ENCODE measurements at places on chromosomes 6 and 20. TPM values are rescaled to one million over a fixed set of nuclear protein-coding genes. Genes with fewer than 3 reads are reported as not detected.
A peak's percentile ranks its signal among the peaks of the same experiment; 100 is the strongest.

DNA sequence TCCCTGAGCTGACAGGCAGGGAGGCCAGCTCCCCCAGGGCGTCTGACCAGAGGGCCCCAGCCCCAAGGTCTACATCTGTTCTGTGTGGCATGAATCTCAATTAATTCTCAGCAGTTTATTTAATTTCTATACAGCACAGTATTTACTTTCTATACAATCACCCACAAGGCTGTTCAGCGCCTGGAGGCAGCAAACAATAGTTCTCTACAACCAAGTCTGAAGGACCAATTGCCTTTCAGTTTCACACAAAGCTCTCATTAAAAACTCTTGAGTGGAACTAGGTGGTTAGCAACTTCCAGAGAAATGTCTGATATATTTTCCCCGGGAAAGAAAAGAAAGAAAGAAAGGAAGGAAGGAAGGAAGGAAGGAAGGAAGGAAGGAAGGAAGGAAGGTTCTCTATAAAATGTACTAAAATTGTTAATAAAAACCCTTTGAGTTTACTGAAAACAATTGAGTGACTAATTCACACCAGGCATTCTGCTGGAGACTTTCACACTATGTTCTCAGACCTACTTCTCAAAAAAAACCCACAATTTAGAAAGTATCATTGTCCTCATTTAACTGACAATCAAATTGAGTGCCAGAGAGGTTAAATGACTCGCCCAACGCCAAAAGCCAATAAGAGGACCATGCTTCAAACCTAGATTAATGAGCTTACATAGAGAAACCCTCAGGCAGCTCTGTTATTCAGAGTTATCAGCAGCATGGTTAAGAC, 62.5 kb downstream of the METTL24 start:
- no peak overlapping the region for H3K27ac ChIP-seq
- no peak for DNase-seq
- H3K4me1 ChIP-seq = peaks cover 5% of the 10 kb centered on the region

DNA sequence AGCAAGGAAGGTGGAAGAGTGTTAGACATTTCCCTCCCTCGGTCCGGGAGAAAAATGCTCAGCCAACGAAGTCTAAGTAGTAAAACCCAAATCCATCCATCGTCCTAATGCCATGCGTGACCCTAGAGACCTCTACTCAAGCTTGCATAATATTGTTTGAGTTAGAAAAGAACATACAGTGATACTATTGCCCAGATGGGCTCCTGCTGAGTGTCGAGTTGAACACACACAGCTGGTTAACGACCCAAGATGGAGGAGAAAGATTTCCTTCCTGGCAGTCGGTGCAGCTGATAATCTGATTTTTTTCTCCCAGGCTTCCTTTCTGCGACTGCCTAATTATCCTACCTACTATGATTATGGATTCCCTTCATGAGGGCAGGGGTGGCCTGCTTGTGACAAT, 164.4 kb upstream of the KCNG1 start:
- H3K4me3 ChIP-seq = no peak overlapping the region
- H3K36me3 ChIP-seq = no peaks in the 10 kb centered on the region
- H3K27ac ChIP-seq = no peak overlapping the region
- no peaks in the 10 kb centered on the region for H3K4me1 ChIP-seq
- DNase-seq = no peak
- no peaks in the 10 kb centered on the region for H3K27me3 ChIP-seq

- H3K4me3 ChIP-seq = no peak overlapping the region
- no peak overlapping the region for H3K27ac ChIP-seq
- H3K27me3 ChIP-seq = no peaks in the 10 kb centered on the region
- H3K36me3 ChIP-seq = no peaks in the 10 kb centered on the region
- peaks cover 7% of the 10 kb centered on the region for H3K4me1 ChIP-seq
Measured at GRCh38 chr6:34544776-34545471, 11.2 kb downstream of the SPDEF start.

GRCh38 chr6:45310118-45310788, 17.9 kb upstream of the RUNX2 start:
- H3K27ac ChIP-seq = no peak overlapping the region
- no peaks in the 10 kb centered on the region for H3K27me3 ChIP-seq
- no peaks in the 10 kb centered on the region for H3K36me3 ChIP-seq
- no peak overlapping the region for H3K4me3 ChIP-seq

GRCh38 chr20:3239026-3239866, at the start of gene SLC4A11:
TSS of gene SLC4A11 (minus strand) at chr20:3239190. CDS start at chr20:3239137, 53 bp downstream.
- no peak within 1 kb of the TSS for H3K27ac ChIP-seq
- peak; percentile 62 for DNase-seq
- peak within 1 kb of the TSS; percentile 94 for H3K4me3 ChIP-seq
- H3K27me3 ChIP-seq = peaks cover 53% of the 10 kb centered on the region
- H3K36me3 ChIP-seq = no peaks in the 10 kb centered on the region
- H3K4me1 ChIP-seq = no peaks in the 10 kb centered on the region

DNA sequence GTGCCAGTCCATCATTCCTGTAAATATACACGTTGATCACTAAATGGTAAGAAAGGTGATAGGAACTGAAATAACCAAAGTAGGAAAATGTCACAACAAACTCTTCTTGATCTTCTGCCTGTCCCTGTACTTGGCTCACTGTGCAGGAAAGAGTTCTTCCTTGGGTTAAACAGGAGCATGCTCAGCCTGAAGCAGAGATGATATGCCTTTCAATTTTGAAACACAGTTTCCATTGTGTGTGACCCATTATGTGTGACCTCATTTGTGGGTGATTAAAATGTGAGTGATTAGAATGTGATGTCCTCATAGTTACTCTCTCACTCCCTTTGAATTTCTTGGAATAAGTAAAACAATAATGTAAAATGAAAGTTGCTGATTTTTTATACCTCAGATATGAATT, 427.2 kb upstream of the AGPAT4 start:
- no peak overlapping the region for H3K4me3 ChIP-seq
- DNase-seq = no peak
- H3K36me3 ChIP-seq = no peaks in the 10 kb centered on the region

GRCh38 chr6:99013661-99014060, 65.9 kb upstream of the FBXL4 start:
- no peaks in the 10 kb centered on the region for H3K27me3 ChIP-seq
- no peaks in the 10 kb centered on the region for H3K4me1 ChIP-seq
- no peak overlapping the region for H3K27ac ChIP-seq
- no peak for DNase-seq
- H3K4me3 ChIP-seq = no peak overlapping the region
- H3K36me3 ChIP-seq = no peaks in the 10 kb centered on the region

GRCh38 chr6:50217841-50218240, 168.1 kb upstream of the DEFB112 start:
- H3K27me3 ChIP-seq = no peaks in the 10 kb centered on the region
- no peaks in the 10 kb centered on the region for H3K36me3 ChIP-seq
- no peak overlapping the region for H3K4me3 ChIP-seq
- no peak for DNase-seq
- H3K27ac ChIP-seq = no peak overlapping the region

- no peaks in the 10 kb centered on the region for H3K4me1 ChIP-seq
- H3K36me3 ChIP-seq = no peaks in the 10 kb centered on the region
- peaks cover 14% of the 10 kb centered on the region for H3K27me3 ChIP-seq
- H3K27ac ChIP-seq = no peak overlapping the region
Measured at GRCh38 chr20:8129211-8129976, 2.7 kb upstream of the PLCB1 start.

DNA sequence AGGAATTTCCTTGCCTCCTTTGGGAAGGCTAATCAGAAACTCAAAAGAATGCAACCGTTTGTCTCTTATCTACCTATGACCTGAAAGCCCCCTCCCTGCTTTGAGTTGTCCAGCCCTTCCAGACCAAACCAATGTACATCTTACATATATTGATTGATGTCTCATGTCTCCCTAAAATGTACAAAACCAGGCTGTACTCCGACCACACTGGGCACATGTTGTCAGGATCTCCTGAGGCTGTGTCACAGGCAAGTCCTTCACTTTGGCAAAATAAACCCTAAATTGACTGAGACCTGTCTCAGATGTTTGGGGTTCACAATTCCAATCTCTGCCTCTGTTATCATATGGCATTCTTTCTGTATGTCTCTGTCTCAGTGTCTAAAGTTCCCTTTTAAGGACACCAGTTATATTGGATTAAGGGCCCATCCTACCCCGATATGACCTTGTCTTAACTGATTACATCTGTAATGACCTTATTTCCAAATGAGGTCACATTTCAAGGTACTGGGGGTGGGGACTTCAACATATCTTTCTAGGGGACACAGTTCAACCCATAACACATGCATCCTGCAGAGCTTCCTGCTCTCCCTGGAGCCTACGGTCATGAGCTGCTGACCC, 513.5 kb upstream of the JARID2 start:
- DNase-seq = no peak
- no peak overlapping the region for H3K4me3 ChIP-seq
- no peaks in the 10 kb centered on the region for H3K36me3 ChIP-seq
- no peaks in the 10 kb centered on the region for H3K4me1 ChIP-seq
- no peaks in the 10 kb centered on the region for H3K27me3 ChIP-seq

DNA sequence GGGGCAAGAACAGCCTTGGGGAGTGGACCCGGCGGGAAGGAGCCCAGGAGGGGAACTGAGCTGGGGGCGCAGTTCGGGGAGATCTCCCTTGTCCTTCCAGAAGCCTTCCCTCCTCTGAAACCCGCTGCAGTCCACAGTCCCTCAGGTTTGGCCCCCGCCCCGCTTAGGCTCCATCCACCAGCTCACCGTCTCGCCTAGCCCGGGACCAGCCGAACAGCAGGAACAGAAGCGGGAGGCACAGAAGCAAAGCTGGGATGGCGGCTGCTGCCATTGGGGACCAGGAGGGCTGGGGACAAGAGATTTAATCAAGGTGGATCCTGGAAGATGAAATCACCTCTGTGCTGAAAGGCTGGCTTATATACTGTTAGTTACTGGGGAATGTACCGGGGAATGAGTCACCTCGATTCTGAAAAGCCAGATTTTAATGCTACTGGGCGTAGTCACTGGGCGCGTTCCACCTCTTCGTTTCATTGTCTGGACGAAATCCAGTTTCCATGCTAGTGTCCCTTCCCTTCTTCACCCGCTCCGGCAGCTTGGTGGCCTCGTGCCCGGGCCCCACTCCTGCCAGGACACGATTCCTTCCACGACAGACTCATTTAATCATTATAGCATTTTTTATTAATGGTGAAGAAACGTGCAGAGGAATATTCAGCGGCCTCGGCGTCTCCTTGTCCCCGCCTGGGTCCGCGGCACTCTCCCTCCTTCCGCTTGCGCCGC, at the start of gene RAET1L:
Gene RAET1L, minus strand, starts transcription at position 332 of the 717 bp plus-strand sequence. Its CDS starts 61 bp downstream, at position 271.
- H3K36me3 ChIP-seq = no peaks in the 10 kb centered on the region
- H3K27me3 ChIP-seq = peaks cover 24% of the 10 kb centered on the region
- no peak within 1 kb of the TSS for H3K27ac ChIP-seq
- no peak within 1 kb of the TSS for H3K4me3 ChIP-seq

- no peak overlapping the region for H3K4me3 ChIP-seq
- DNase-seq = peak; percentile 54
- peaks cover 6% of the 10 kb centered on the region for H3K4me1 ChIP-seq
- no peaks in the 10 kb centered on the region for H3K36me3 ChIP-seq
- no peaks in the 10 kb centered on the region for H3K27me3 ChIP-seq
Measured at GRCh38 chr20:38751360-38751976, 3.2 kb downstream of the ACTR5 start.

- H3K27me3 ChIP-seq = no peaks in the 10 kb centered on the region
- H3K4me1 ChIP-seq = peaks cover 18% of the 10 kb centered on the region
- H3K4me3 ChIP-seq = no peak overlapping the region
- H3K27ac ChIP-seq = no peak overlapping the region
Measured at GRCh38 chr6:52509281-52510212, 67.3 kb downstream of the TRAM2 start.

GRCh38 chr6:116666869-116667268, 1.7 kb downstream of the ZUP1 start:
- H3K27me3 ChIP-seq = no peaks in the 10 kb centered on the region
- H3K4me1 ChIP-seq = peaks cover 22% of the 10 kb centered on the region
- H3K27ac ChIP-seq = no peak overlapping the region
- DNase-seq = no peak
- peak overlapping the region; percentile 98 for H3K4me3 ChIP-seq

DNA sequence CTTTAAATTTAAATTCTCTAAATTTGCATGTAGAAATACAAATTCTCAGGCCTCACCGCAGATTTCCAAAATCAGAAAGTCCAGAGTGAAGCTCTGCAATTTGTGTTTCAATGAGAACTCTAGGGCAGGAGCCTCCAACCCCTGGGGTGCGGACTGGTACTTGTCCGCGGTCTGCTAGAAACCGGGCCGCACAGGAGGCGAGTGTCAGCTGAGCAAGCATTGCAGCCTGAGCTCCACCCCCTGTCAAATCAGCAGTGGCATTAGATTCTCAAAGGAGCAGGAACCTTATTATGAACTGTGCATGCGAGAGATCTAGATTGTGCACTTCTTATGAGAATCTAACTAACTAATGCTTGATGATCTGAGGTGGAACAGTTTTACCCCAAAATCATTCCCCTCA, 203.0 kb upstream of the PCSK2 start:
- no peaks in the 10 kb centered on the region for H3K27me3 ChIP-seq
- DNase-seq = peak; percentile 19
- no peaks in the 10 kb centered on the region for H3K36me3 ChIP-seq
- H3K4me1 ChIP-seq = peaks cover 5% of the 10 kb centered on the region
- no peak overlapping the region for H3K27ac ChIP-seq

DNA sequence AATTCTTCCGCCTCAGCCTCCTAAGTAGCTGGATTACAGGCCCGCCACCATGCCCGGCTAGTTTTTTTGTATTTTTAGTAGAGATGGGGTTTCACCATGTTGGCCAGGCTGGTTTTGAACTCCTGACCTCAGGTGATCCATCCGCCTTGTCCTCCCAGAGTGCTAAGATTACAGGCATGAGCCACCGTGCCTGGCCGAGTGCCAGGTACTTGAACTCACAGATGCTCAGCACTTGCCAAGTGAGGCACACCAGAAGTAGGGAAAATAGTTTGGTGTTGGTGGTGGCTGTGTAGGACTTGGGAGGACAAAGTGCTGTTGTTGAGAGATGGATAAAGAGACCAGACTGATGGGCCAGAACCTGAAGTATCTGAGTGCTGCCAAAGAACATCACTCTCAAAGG, 40.0 kb upstream of the MBOAT1 start:
- H3K4me3 ChIP-seq = no peak overlapping the region
- no peaks in the 10 kb centered on the region for H3K36me3 ChIP-seq
- no peaks in the 10 kb centered on the region for H3K27me3 ChIP-seq
- H3K27ac ChIP-seq = no peak overlapping the region
- no peak for DNase-seq
- no peaks in the 10 kb centered on the region for H3K4me1 ChIP-seq

PBOV1 gene
- not detected for total RNA-seq

C6orf58 gene
- total RNA-seq = not detected

EPB41L2 gene
- 45.5 TPM for total RNA-seq

HRH3 gene
- not detected for total RNA-seq

PXDC1 gene
- 83.8 TPM for total RNA-seq

ACSS1 gene
- total RNA-seq = 20.5 TPM

TMC2 gene
- total RNA-seq = not detected

ADTRP gene
- total RNA-seq = 10.0 TPM

VSX1 gene
- not detected for total RNA-seq

OR12D3 gene
- total RNA-seq = not detected

ITCH gene
- 61.2 TPM for total RNA-seq

TOX2 gene
- total RNA-seq = 0.87 TPM

SLC9A8 gene
- total RNA-seq = 10.4 TPM
